ENCODE measurements at places on chromosomes 6 and 20.

- no peak for DNase-seq
These were observed 539.1 kb upstream of the MARCKS start for GRCh38 chr6:113317891-113318574.

DNA sequence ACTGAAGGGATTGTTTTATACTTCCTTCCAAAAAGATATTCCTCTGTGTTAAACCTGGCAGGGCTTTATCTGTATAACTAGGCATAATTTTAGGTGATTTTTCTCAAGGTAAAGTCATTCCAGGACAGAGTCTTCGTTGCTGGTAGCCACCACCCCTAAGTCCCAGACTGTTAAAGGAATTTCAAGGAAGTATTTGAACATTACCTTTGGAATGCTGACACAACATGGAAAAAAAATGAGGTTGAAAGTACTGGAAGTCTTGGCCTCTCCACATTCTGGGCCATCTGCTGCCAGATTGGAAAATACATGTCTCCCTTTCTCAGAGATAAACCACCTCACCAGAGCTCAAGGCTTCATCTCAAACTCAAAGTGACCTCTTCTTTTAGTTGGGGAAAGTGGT lies 27.0 kb upstream of the ETV7 start:
- no peak for DNase-seq

- DNase-seq: no peak
These were observed 63.0 kb downstream of the ITCH start for GRCh38 chr20:34426026-34426425.

DNA sequence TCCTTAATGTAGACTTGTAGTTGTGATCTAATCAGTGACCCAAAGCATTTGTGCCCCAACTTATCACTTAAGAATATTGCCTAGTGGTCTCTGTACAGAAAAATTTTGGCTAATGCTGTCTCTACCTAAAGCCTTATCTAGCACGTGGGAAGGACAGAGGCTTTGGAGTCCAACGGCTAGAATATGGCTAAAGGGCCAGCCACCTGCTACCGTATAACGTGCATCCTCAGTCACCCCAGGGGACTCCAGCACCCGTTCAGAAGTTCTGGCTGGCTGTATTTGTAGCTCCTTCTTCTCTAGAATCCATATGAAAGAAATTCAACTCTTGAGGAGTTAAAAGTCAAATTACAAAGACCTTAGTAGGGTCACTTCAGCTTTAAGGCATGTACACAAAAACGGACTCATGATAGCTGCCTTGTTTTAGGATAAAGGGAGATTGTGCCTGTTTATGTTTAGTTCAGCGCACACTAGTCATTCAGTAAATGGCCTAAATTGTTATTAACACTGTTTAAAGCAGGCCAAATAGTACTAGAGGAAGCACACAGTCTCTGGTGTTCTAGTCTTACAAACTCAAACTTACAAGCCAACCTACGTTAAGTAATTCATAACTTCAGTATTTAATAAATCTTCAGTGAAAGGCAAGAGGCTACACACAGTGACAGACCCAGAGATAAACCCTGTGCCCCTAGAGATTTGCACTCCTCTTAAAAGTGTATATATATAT lies 407.5 kb upstream of the PLCB4 start:
- peak; percentile 25 for DNase-seq

DNA sequence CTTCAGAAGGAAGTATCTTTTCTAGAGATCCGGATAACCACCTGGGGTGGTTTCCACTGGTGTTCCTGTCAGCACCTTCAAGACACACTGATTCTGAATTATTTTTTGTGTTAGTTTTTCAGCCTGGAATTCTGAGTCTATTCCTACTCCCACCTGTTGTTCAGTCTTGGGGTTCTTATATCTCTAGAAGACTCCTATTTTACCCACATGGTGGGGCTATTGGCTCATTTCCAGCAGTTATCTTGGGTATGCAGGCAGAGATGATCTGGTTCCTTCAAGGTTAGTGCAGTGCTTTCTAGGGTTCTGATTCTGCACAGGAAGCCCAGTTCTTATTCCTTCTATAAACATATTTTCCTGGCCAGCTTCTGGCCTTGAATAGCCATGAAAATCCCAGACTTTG lies 175.6 kb upstream of the PDE7B start:
- peak; percentile 85 for DNase-seq

DNA sequence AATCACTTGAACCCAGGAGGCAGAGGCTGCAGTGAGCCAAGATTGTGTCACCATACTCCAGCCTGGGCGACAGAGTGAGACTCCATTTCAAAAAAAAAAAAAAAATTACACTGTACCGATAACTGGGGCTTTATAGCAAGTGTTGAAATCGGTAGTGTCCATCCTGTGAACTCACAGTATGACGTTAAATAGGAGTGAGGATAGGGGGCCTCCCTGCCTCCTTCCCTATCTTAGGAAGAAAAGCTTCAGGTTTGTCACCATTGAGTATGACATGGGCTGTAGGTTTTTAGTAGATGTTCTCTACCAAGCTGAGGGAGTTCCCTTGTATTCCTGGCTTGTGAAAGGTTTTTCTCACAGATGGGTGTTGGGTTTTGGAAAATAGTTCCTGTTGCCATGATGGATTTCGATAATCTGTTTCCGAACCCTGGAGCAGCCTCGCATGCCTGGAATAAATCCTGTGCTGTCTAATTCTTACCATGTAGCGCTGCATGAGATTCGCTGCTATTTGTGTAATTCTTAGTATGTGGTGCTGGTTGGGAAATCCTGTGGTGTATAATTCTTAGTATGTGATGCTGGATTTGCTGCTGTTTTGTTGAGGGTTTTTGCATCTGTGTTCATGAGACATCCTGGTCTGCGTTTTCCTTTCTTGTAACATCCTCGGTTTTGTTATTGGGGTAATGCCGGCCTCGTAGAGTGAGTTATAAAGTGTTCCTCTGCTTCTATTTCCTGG lies 23.6 kb downstream of the NTSR1 start:
- DNase-seq: peak; percentile 60

DNA sequence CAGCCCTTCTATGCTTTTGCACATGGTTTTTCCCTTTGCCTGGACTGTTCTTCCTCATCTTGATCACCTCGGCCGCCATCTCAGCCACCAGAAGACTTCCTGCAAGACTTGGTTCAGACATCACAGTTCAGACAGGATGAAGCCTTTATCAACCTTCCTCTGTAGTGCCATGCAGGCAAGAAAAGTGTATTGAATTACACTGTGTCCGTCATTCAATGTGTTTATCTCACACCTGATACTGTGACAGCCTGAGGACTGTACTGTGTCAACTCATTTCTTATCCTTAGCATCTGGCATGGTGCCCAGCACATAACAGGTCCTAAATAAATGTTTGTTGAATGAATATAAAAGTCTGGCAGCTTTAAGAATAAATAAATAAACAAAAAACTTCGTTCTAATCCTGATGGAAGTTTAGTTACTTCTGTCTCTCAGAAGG lies 133.3 kb upstream of the MAN1A1 start:
- peak; percentile 67 for DNase-seq

DNA sequence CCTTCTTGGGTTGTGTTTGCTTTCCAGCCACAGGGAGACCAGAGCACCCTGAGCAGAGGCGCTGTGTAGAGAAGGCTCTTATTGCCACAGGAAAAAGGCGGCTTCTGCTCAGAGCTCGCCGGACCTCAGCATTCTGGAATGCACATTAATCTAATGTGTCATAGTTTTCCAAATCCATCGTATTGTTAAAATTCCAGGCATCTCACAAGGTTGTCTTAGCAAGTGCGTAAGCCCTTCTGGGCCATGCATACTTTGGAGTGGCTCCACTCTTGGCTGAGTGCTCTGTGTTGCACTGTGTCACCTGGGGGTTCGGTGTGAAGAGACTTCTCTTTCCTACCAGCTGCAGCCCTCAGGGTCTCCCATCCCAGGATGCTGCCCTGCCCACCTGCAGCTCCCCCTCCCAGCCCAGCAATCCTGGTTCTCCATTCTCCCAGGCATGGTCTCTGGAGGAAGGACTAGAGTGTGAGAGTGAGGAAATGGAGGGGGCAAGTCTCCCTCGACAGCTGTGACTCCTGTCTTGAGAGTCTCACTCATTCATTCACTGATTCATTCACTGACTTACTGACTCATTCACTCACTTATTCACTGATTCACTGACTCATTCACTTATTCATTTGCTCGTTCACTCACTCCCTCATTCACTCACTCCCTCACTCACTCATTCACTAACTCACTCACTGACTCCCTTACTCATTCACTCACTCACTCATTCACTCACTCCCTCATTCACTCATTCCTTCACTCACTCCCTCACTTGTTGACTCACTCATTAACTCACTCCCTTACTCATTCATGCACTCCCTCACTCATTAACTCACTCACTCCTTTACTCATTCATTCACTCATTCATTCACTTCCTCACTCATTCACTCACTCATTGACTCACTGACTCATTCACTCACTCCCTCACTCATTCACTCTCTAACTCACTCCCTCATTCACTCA lies 83.7 kb upstream of the MPC1 start:
- DNase-seq: no peak

DNA sequence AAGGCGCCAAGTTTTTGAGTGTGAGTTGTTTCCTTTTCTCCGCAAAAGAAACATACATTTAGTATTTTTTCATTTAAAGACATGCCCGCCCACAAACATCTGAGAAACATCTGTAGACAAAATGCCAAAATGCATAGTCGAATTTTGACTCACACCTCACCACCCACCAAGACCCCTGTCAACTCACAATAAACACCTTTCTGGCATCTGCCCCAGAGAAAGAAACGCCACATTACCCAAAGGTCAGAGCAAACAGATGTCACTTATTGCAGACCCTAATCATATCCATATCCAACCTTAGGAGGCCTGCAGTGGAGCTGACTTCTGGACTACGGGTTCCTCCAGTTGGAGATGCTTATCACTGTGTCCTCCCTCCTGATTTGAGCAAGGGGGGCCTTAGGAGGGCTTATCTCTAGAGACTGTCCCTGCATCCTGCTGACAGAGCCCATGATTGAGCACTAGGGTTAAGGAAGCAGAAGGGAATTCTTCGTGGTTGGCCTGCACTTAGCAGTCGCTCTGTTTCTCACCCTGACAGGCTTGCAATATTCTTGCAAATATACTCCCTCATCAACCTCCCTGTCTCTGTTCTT lies 90.5 kb upstream of the TBX18 start:
- no peak for DNase-seq

- DNase-seq: peak; percentile 60
These were observed 25.1 kb upstream of the TRIM26 start for GRCh38 chr6:30238178-30238795.

DNA sequence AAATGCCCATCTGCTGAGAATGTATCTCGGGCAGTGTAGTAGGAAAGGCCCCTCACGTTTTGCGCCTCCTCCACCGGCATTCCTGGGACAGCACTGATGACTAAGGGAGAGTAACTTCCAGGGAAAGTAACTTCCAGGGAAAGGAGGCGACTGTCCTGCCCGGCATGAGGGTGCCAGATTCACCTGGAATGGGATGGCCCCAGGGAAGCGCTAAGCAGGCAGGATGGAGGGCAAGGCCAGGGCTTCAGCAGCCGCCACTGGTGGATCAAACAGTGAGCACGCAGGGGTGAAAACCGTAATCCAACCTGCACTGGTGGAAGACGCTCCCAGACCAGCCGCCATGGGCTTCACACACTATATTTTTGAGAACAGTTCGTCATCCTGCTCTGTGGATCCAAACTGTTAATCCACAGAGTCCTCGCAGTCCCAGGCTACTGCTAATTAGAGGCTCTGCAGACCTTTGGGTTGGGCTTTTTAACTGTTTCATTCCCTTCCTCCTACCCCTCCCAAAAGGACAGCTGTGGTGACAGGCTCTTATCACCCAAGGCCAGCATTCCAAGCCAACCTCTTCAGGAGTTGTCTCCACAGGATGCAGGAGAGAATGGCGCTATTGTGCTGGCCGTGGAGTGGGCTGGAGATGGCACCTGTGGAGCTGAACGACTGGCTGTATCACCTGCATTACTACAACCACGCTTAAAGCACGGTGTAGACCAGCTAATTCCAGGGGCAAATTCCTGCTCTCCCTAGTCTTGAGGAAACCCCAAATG lies 178.9 kb downstream of the DLL1 start:
- DNase-seq: no peak

GRCh38 chr6:139285590-139285989 lies 6.2 kb downstream of the TXLNB start:
- DNase-seq: no peak

- peak; percentile 63 for DNase-seq
These were observed 93.3 kb downstream of the ADGRB3 start for GRCh38 chr6:68728159-68728979.

DNA sequence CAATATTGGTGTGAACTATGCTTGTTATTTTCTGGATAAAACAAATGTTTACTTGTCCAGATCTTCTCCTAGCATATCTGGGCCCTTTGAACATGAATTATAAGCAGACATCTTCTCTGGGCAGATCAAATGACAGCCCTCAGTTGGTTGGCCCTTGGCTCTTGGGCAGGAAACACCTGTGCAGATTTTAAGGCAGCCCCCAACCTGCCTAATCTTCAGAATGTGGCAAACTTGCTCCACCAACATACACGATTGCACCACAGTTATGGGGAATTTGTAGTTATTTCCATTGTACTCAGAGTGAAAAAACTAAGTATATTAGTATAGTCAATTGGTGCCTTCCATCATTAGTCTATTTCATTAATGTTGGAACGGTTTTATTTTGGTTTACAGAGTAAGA lies 94.9 kb upstream of the KCNK16 start:
- DNase-seq: no peak

GRCh38 chr20:37541326-37541725 lies 13.7 kb upstream of the BLCAP start:
- DNase-seq: no peak

GRCh38 chr6:38973178-38974057 lies 75.2 kb upstream of the GLP1R start:
- peak; percentile 84 for DNase-seq

DNA sequence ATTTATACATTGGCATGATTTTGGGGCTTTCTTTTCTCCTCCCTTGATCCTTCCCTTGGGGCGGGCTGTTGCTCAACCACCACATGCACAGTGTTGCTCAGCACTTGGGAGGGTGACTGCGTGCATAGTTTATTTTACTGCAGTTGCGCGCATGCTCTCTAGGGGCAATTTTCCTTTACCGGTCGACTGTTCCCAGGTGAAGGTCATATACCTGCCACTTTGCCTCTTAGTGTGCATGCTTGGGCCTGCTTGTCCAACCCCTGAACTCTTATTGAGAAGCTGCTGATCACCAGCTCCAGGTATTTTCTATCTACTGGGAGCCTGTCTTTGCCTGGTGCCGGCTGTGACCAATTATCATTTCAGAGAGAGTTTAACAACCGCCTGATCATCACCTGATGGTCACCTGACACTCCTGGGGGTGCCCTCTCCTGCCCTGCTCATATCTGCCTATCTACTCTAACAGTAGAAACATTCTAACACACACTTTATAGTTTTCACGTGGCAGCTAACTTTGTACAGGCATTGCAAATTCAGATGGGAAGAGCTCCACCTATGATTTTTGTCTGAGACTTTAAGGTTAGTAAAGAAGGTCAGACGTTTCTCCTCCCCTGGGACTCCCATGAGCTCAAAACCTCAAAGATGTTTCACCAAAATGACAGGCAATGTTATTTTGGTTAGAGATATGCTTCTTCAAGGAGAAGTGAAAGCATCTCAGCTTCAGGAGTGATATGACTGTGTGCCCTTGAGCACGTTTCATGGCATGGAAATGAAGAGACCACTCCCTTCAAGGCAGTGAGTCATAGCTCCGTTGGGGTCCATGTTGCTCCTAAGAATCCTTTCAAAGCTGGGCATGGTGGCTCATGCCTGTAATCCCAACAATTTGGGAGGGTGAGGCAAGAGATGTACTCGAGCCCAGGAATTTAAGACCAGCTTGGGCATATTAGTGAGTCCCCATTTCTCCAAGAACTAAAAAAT lies 227.5 kb upstream of the MYLIP start:
- no peak for DNase-seq
